A549 treated with dexamethasone at 1 μM for 4 hours (cell line): ENCODE measurements at places on chromosomes 2 and 18. TPM values are rescaled to one million over a fixed set of nuclear protein-coding genes. Genes with fewer than 3 reads are reported as not detected.

DQX1 gene
- 0.07 to 0.15 TPM (median 0.08 TPM) in 3 of 5 replicates, not detected in the others for total RNA-seq

SERPINB10 gene
- not detected in 5 replicates for total RNA-seq

PAPOLG gene
- 8.3 to 11.7 TPM (median 10.0 TPM) in 5 replicates for total RNA-seq

PRSS56 gene
- 0.08 to 0.16 TPM (median 0.12 TPM) in 4 of 5 replicates, not detected in the other for total RNA-seq

SERPINB3 gene
- total RNA-seq, result 0.06 to 0.16 TPM (median 0.10 TPM) in 5 replicates
